ENCODE measurements at places on chromosomes 12 and 14. TPM values are rescaled to one million over a fixed set of nuclear protein-coding genes. Genes with fewer than 3 reads are reported as not detected.

Gene AVPR1A
- not detected for total RNA-seq

Gene IFI27
- total RNA-seq = 816 TPM

Gene ATL1
- 1.6 TPM for total RNA-seq

Gene SLCO1B3
- total RNA-seq = 3.2 TPM

Gene NANOG
- total RNA-seq = not detected

Gene CCDC63
- total RNA-seq = not detected

Gene KCNC2
- not detected for total RNA-seq
